ENCODE measurements at places on chromosomes 4 and X.
A peak's percentile ranks its signal among the peaks of the same experiment; 100 is the strongest.

GRCh38 chr4:2469192-2469984 lies 482 bp downstream of the RNF4 start:
- DNase-seq, result no peak

DNA sequence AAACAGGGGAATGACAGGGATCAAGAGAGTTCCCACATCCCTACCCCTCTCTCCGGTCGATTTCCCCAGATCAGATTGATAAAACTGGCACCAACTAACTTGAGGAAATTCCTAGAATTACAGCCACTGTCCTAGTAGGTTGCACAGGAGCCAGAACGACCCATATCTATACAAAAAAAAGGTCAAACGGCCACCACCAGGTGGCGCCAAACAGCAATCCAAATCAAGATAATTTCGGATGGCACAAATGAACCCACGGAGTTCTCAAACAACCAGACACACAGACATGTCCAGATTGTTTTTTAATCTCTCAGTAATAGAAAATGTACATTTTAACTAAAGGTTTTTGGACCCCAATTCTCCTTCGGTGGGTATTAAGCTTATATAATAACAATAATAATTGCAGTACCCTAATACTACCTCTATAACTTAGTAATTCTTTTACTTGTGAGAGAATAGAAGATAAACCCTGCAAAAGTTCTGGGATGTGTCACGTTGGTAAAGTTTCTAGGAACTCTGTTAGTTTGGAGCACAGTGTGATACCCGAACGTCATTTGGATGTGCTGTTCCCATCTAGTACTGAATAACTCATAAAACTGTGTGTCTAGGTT lies 212.6 kb downstream of the SPOCK3 start:
- DNase-seq, result peak; percentile 19

DNA sequence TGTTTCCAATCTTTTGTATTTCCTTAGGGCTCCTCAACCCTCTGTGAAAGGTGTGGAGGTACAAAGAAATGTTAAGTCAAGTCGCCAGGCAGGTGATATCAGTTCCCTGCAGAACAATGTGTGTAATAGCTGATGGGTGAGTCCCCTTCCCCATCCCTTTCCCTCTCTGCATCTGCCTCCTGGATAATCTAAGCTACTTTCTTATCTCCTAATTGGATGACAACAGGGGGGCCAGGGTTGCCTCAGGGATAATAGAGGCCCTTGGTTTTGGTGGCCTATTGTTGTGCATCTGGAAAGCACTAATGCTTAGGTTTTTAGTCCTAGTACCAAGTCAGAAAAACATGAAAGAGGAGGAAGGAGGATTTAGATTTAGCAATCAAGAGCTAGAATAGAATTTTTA lies 29.1 kb downstream of the MAGED1 start:
- DNase-seq, result no peak

GRCh38 chr4:85673540-85673939 lies 198.6 kb downstream of the ARHGAP24 start:
- DNase-seq, result no peak

DNA sequence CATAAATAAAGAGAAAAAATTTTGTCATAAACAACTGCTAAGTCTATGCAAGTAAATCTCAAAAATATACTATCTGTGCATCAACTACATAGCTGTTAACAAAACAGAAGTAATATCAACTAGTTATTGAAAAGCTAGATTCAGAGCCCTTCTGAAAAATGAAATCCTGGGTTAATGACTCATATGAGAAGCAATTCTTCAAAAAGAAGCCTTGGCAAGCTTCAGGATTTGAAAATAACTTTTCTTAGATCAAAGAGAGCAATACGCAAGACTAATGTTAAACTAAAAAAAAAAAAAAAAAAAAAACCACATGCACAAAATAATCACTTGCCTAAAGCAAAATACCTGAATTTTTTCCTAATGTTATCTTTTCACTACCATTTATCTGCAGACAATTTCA lies 566.1 kb upstream of the BOD1L1 start:
- no peak for DNase-seq

GRCh38 chr4:37797374-37797773 lies 29.1 kb upstream of the PGM2 start:
- no peak for DNase-seq

GRCh38 chr4:4267981-4268380 lies 20.0 kb upstream of the TMEM128 start:
- DNase-seq, result no peak

DNA sequence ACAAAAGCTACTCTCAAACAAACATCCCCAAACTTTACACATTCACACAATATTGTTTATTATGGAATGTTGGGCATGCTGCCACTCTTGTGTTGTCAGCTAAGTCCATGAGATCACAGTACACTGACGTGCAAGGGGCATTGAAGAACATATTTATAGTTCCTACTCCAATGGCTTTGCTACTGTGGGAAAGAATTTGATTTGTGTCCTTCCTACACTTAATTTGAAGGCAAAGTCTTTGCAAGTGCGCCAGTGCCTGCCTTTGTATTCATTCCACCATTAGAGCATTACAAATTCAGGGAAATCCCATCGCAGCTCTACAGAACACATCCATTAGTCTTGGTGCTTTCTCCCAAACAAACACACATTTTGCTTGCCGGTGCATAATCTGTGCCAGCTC lies 45.4 kb upstream of the FTHL17 start:
- peak; percentile 13 for DNase-seq

GRCh38 chrX:46582966-46583365 lies 9.4 kb downstream of the CHST7 start:
- DNase-seq, result peak; percentile 53

DNA sequence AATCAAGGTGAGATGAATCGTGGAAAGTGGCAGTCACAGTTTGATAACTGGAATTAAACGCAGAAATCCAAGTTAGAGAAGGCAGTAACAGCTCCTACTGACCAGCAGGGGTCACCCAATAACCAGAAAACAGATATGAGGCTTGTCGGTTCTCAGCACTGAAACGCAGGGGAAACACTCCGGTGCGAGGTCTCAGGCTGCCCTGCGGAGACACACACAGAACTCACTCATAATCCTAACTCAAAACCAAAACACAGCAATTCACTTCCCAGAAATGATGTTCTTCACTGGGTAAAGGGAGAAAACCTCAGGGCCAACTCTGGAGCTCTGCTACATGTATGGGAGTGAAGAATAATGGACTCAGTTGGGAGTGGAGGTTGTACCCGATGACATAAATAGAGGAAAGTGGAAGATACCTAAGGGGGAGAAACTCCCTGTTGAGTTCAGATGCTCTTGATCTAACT lies 384.4 kb downstream of the RAPGEF2 start:
- peak; percentile 59 for DNase-seq

Data from spinal cord (tissue), 10 donors.